Activated CD8-positive, alpha-beta memory T cell treated with anti-CD3 and anti-CD28 coated beads for 4 hours (primary cell): ENCODE measurements at places on chromosomes 6 and 20.

- no peak for DNase-seq
These were observed 108.4 kb upstream of the MAFB start for GRCh38 chr20:40797425-40797824.

- DNase-seq: no peak
These were observed 28.3 kb downstream of the PARD6B start for GRCh38 chr20:50759678-50760077.

DNA sequence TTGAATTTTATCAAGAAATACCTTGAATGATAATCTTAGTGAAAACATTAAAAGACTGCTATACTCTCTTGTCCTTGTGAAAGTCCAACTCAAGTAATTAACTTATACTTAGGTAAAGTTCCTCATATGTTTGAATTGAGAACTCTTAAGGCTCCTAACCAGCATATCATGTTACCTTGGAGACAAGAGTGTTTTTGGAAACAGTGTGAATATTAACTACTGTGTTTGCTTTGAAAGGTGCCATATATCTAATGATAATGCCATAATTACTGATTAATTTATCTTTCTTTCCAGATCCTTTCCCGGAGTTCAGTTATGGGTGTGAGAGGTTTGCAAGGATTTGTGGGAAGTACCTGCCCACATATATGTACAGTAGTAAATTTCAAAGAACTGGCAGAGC, 10.5 kb downstream of the FAM120B start:
- no peak for DNase-seq

- DNase-seq: no peak
These were observed 94.7 kb downstream of the PDE10A start for GRCh38 chr6:165568326-165568725.

DNA sequence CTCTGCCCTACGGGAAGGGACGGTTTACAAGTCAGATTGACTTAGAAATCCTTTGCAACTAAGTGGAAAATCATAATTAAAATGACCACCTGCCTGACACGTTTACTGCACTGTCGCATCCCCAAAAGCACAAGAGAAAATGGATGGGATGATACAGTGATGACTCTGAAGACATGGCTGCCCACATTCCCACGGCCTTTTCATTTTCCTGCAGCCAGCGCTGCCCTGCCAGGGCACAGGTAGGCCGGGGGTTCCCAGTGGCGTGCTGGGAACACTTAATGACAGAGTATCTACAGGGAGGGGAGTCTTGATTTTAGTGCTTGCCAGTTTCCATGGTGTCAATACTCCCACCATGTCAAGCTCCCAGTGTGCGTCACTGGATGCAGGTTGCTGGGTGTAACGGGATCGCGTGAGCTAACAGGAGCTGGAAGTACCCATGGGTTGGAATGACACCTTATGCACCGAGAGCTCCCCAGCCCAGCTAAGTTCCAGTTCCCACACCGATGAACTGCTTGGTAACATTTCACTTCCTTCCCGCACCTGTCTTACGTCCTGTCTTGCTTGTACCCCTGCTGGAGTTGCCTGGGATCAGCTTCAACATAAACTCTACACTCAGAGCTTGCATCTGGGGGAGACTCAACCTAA, 129.0 kb downstream of the ANKRD60 start:
- no peak for DNase-seq

GRCh38 chr20:36959242-36959641, 7.7 kb upstream of the SAMHD1 start:
- DNase-seq: no peak

GRCh38 chr20:14117768-14118167, 122.5 kb downstream of the MACROD2 start:
- DNase-seq: no peak

GRCh38 chr6:104566411-104566810, 293.3 kb downstream of the HACE1 start:
- no peak for DNase-seq

- DNase-seq: no peak
These were observed 74.7 kb downstream of the SESN1 start for GRCh38 chr6:109019911-109020310.

GRCh38 chr6:157713451-157714152, 109.4 kb upstream of the SNX9 start:
- DNase-seq: no peak

- DNase-seq: no peak
These were observed 326.2 kb upstream of the PRDM1 start for GRCh38 chr6:105759946-105760345.

DNA sequence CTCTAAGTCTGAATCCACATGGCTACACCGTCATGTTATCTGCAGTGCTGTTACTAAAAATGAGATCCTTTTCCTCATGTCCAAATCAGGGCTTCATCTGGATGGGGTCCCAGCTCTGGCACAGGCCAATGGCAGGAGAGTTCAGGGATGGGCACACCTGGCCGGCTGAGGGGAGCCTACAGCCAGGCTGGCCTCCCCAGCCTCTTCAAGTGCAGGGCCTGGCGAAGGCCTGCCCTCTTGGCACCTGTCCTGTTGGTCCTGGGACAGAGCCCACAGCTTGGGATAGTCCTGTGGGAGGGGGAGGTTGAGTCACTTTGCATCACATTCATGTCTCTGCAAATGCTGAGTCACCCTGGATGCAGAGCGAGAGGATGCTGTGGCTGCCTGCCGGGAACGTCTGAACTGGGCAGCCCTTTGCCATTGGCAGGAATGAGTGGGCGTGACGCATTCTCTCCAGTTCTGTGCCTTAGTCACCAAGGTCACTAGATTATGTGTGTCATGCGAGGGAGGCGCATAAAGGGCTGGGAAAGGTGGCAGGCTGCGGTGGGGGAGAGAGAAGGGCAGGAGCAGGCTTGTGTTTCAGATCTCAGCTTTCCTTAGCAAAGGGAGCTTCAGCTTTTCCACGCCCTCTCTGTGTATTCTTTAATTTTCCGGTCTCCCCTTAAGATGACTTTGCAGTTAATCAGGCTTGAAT, 223.2 kb upstream of the ECI2 start:
- no peak for DNase-seq

DNA sequence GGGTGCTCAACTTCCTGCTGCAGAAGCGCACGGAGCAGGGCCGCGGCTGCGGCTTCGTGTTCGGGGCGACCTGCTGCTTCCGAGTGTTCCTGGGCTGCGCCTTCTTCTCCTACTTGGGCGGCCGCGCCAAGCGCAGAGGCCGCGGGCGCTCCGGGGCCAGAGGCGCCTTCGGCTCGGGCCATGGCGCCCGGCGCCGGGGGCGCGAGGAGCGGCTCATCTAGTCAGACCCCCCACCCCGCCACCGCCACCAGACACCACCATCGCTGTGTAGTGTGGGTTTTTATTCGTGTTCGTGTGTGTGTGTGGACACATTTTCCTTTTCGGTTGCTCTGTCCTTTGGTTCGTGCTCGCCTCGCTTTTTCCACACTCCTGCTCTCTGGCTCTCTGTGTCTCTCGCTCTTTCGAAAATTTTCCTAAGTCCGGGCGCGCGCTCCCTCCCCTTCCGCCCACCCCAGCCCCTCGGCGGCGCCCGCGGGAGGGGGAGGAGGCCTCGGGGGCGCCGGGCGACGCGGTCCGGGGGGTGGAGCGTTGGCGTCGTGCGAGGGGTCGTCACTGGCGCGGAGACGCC, 38.1 kb downstream of the GNAS start:
- DNase-seq: peak; percentile 63

- no peak for DNase-seq
These were observed 43.7 kb downstream of the TRIM38 start for GRCh38 chr6:26006086-26006939.

DNA sequence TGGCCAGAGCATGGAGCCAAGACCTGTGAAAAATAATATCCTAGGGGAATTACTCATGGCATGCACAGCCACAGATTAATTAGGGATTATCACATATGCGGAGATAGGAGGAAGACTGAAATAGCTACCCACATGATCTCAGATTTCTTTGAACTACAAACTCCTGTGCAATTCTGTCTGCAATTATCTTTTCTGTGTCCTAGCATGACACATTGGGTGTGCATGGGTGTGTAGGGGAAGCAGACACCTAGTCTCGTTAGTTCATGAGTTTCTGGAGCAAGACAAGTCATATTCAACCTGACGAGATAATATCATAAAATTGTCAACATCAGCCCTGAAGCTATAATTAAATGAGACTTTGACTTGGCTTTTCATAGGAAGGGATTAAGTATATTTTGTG, 3.6 kb upstream of the SLC17A4 start:
- no peak for DNase-seq

DNA sequence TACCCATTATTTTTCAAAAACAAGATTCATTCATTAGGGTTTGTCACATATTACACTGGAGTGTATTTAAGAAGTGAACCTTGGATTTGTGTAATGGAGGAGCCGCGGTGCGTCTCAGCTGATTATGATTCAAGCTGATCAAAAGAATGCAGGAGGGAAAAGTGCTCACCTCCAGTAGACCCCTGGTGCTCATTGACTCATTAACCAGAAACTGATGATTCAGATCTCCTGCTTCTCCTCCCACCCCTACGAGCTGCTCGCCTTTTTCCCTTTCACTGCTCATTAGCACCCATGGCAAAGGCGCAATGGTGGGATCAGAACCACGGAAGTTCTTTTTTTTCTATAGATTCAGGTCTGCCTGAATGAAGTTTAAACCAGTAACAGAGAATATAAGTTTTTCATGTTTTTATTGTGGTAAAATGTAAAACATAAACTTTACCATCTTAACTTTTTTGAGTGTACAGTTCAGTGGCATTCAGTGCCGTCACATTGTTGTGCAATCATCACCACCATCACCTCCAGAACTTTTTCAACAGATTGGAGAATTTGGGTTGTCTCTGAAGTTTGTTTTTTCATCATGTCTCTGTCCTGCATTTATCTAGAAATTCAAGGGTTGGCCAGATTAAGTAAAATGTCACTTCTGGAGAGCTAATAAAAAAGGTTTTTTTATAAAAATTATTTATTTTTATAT, 101.6 kb downstream of the LINC00237 start:
- DNase-seq: no peak

DNA sequence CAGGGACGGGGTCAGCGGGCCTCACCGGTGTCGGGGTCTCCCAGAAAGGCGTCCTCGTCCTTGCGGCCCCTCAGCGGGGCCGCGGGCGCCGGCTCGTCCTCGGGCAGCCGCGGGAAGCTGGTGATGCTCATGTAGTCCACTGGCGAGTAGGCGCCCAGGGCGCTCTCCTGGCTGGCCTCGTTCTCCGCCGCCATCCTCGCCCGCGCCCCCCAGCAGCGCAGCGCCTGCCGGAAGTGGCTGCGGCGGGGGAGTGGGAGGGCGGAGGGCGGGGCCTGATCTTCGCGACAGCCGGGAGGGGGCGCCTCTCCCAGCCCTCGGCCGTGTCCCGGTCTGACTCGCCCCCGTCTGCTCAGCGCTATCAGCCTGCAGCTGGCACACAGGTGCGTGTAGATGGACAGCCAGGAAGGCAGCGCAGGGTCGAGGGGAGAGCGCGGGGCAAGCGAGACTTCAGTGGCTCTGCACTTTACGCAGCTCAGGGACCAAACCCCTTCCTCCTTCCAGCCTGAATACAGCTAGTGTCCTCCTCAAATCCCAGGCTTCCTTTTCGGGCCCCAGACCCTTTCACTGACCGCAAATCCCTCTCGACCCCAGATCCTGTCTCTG, at the start of gene GGT7:
Gene GGT7, minus strand, starts transcription at position 235 of the 603 bp plus-strand sequence. Its CDS starts 41 bp downstream, at position 194.
- peak; percentile 83 for DNase-seq

DNA sequence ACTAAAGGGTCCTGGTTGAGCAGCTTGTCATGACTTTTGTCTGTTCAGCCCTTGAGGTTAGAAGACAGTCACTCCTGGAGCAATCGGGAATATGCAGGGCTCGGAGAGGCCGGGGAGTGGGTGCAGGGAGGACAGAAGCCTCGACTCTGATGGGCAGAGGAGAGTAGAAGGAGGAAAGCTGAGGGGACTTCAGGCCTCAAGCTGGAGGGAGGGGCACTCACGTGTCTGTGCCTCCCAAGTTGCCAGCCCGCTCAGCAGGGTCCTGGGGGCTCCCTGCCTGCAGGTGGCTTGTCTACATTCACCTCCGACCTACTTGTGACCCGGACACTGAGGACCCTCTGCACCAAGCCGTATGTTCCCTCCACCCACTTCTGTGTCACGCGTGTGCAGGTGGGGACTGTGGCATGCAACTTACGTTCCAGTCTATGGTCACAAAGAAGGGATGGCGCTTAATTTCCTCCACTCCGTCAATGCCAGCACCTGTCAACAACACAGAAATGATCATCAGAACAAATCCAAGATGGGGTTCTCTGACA, 86.8 kb upstream of the MPC1 start:
- DNase-seq: no peak

DNA sequence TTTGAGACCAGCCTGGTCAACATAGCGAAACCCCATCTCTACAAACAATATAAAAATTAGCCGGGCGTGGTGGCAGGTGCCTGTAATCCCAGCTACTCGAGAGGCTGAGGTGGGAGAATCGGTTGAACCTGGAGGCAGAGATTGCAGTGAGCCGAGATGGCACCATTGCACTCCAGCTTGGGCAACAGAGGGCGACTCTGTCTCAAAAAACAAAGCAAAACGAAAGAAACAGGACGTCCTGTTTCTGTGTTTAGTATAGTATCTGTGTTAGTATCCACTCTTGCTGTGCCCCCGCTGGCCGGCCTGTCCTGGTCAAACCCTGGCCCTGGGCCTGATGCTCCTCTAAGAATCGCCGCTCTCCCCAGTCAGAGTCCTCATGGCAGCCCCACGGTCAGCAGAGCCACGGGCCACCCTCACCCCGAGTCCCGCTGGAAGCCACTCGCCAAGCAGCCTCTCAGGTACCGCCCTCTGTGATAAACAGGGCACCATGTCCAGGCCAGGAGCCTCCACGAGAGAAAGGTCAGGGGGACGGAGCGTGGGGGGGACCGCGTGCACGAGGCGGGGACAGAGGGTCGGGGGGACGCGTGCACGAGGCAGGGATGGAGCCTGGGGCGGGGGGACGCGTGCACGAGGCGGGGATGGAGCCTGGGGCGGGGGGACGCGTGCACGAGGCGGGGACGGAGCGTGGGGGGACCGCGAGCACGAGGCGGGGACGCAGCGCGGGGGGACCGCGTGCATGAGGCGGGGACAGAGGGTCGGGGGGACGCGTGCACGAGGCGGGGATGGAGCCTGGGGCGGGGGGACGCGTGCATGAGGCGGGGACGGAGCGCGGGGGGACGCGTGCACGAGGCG, 384.5 kb downstream of the SMOC2 start:
- no peak for DNase-seq

DNA sequence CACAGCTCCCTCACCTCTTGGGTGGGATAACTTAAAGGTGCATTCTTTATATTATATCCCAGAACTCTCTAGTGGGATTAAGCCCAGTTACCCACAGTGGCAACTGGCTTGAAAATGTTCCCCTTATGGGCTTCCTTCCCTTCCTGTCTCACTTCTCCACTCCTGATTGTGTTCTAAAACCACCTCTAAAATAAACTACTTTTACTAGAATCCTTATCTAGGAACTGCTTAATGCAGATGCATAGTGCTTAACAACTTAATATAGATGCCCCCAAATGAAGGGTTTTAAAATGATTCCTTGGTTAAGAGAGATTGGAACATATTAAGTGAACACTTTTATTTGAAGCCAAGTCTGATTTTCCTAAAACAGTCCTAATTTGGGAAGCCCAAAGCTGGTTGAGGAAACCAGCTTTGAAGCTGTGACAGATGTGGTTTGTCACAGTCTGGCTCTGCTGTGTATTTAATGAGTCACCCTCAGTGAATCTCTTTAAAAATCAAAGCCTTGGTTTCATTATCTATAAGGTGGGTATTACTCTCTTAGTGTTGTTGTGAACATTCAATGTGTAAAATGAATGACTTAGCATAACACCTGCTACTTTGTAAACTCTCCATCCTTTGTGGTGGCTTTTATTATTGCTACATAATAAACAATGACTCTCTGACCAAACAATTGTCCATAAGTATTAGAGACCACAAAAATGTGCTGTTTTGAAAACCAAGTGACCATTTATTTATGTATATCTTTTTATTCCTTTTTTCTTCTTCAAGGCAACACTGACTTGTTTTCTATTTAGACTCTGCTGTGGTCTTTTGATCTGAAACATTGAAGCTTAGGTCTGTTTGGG, 24.4 kb downstream of the PLCB1 start:
- DNase-seq: no peak
